ENCODE measurements at places on chromosomes 16 and 17. TPM values are rescaled to one million over a fixed set of nuclear protein-coding genes. Genes with fewer than 3 reads are reported as not detected.

CA7 gene
- not detected for polyA plus RNA-seq

PDILT gene
- not detected for polyA plus RNA-seq

CDT1 gene
- 12.1 TPM for polyA plus RNA-seq

FSCN2 gene
- polyA plus RNA-seq = 1.2 TPM

UTS2R gene
- 0.19 TPM for polyA plus RNA-seq

AANAT gene
- polyA plus RNA-seq = 0.22 TPM

SMARCD2 gene
- polyA plus RNA-seq = 56.8 TPM
